IMR-90 (cell line): ENCODE measurements at places on chromosomes 12 and 14.

- no peak for DNase-seq
Measured at GRCh38 chr12:49939707-49940106, 10.8 kb upstream of the AQP2 start.

DNA sequence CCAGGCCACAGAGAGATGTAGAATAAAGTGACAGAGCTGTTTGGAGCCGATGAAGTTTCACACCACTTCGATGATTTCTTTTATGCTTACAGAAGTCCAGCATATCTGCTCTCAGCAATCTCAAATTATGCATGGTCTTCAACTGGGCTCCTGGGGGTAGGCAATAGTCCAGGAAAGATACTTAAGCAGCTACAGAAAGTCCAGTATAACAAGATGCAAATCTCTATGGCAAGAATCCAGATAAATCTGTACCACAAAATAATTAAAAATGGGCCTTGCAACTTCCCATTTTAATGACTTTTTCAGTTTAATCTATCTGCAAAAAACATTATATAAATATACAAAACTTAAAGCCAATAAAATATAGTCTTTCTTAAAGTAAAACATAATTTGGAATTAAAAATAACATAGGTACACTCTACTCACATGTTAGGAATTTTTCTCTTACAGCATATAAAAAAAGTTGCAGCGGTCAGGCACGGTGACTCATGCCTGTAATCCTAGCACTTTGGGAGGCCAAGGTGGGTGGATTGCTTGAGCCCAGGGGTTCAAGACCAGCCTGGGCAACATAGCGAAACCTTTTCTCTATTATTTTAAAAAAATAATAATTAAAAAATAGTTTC lies 20.5 kb upstream of the RAD51AP1 start:
- DNase-seq, result peak; percentile 81

GRCh38 chr12:117236456-117237001 lies 46.3 kb upstream of the FBXO21 start:
- peak; percentile 17 for DNase-seq

DNA sequence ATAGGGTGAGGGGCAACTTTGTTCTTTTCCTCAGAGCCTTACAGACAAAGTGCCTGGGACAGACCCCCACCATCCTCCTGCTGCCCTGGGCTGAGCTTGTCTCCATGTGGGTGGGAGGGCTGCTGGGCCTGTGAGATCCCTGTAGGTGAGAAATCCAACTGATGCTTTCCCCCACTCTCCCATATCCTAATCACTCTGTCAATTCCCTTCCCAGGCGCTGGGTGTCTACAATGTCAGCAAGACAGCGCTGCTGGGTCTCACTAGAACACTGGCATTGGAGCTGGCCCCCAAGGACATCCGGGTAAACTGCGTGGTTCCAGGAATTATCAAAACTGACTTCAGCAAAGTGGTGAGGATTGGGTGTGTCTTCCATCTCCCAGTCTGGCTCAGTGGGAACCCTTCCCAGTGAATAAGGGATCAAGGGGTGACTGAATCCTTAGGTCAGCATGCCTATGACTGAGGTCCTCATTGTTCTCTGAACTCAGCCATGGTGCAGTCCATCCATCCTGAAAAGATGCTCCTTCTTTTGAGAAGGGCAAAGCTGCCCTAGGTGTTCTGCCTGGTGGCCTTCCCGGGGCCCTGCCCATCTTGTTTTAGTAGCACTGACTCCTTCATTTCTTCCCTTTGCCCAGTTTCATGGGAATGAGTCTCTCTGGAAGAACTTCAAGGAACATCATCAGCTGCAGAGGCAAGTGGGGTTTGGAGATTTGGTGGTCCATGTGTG lies 8.2 kb downstream of the DHRS2 start:
- no peak for DNase-seq

DNA sequence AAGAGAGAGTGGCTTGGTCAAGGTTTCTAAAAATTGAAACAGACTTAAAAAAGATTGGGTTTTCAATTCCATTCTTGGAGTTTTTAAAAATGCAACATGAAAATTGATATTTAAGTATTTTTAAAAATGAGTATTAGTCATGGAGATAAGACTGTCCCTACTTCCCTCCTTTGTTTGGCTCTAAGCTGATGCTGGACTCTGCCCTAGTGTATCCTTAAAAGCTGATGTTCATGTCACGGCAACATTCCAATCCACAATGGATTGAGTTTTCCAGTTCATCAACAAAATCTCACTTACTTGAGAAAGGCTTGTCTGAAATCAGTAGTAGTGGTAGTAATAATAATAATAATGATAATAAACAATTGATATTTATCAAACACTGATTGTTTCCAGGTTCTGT lies 119.0 kb upstream of the SLC38A2 start:
- no peak for DNase-seq

DNA sequence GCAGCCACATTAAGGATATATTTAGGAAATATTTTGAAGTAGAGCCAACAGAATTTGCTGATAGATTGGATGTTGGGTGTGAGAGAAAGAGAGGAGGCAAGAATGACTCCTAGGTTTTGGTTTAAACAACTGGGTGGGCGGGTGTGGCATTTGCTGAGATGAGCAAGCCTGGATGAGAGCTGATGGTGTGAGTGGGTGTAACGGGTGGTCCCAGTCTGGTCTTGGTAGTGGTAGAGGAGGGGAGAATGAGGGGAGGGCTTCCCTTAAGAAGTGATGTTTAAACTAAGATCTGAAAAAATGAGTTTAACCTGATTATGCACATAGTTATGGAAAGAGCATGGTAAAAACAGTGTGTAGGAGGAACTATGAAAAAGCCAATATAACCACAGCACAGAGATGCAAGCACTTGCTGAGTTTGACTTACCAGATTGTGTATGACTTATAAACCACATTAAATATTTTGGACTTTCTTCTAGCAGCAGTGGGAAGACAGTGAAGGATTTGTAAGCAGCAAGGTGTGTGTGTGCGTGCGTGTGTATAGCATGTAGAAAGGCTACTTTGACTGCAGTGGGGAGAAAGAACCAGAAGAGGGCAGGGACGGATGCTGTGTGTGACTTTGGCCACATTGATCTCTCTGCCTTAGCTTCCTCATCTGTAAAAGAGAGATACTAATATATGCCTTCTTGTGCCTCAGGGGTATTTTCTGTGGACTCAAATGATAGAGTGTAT lies 139.7 kb downstream of the PRIMA1 start:
- DNase-seq, result no peak

- DNase-seq, result no peak
Measured at GRCh38 chr12:105352052-105352451, 21.6 kb downstream of the C12orf75 start.
